Astrocyte of the cerebellum (primary cell): ENCODE measurements at places on chromosomes 5 and 9.

GRCh38 chr5:170579601-170580000, 75.8 kb downstream of the KCNIP1 start:
- DNase-seq = no peak

DNA sequence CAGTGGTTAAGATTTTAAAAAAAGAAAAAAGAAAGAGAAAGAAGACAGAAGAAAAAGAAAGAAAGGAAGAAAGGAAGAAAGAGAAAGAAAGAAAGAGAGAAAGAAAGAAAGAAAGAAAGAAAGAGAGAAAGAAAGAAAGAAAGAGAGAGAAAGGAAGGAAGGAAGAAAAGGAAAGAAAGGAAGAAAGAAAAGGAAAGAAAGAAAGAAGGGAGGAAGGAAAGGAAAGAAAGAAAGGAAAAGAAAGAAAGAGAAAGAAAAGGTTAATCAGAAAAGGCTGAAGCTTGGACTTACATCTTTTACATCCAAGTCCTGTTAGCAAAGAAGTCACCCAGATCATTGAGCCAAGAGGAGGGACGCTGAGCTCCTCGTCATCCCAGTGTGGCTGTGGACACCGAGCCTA, 70.0 kb downstream of the IRX2 start:
- DNase-seq = no peak

- no peak for DNase-seq
Observed at GRCh38 chr9:132991351-132992300, 13.1 kb downstream of the GFI1B start.

GRCh38 chr5:179836225-179837019, 15.7 kb downstream of the SQSTM1 start:
- no peak for DNase-seq

- peak; percentile 68 for DNase-seq
Observed at GRCh38 chr5:17918373-17919104, 284.3 kb downstream of the TAF11L14 start.

GRCh38 chr5:65120371-65120967, 351.7 kb downstream of the CWC27 start:
- DNase-seq = no peak

GRCh38 chr9:83964973-83965349, 15.1 kb downstream of the HNRNPK start:
- no peak for DNase-seq

GRCh38 chr5:96837303-96837702, 29.6 kb upstream of the ERAP1 start:
- no peak for DNase-seq

GRCh38 chr9:95528908-95529502, 12.2 kb upstream of the PTCH1 start:
- no peak for DNase-seq

GRCh38 chr5:90944116-90944515, 385.5 kb downstream of the ADGRV1 start:
- no peak for DNase-seq

DNA sequence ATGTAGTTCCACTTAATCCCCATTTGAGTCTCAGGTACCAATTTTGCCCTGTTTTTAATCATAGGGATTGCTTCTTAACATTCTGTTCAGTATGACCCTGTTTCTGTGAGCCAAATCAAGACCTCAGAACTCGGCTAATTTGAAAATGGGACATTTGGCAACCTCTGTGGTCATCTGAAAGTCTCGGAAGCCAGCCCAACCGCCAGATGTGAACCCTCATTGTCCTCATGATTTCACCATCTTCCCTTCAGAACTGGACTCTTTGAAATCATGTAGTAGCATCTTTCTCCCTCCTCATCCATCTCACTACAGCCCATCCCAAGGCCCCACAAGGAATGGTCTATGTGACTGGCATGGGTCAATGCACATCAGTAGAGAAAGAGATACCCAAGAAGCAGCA, 88.9 kb downstream of the S1PR3 start:
- no peak for DNase-seq

DNA sequence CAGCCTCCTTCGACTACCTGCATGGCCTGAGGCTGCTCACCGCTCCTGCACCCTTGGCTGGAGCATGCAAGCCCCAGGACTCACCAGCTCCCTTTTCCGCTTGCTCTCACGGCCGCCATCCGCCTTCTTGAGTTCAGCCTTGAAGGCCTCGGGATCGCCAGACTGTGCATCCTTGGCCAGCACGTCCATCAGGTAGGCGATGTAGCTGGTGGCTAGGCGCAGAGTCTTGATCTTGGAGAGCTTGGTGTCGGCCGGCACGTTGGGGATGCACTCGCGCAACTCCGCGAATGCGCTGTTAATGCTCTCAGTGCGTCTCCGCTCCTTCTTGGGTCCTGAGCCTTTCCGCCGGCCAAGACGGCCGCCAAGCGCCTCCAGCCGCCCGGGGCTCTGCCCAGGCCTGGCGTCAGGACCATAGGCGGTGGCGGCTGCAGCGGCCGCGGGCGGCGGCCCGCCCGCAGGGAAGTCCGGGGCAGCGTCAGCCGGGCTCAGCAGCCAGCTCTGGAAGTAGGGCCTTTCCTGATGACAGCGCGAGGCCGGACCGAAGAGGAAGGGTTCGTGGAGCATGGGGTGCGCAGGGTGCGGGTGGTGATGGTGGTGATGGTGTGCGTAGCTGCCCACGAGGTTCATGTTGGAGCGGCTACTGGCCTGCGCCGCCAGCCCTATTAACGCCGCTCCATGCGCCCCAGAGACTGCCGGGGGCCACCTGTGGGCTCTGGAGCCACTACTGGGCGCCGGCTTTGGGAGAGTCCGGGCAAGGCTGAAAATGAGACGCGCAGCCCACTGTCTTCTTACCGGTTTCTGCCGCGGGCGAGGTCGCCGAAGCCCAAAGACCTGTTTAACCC, 424 bp downstream of the HAND1 start:
- no peak for DNase-seq

DNA sequence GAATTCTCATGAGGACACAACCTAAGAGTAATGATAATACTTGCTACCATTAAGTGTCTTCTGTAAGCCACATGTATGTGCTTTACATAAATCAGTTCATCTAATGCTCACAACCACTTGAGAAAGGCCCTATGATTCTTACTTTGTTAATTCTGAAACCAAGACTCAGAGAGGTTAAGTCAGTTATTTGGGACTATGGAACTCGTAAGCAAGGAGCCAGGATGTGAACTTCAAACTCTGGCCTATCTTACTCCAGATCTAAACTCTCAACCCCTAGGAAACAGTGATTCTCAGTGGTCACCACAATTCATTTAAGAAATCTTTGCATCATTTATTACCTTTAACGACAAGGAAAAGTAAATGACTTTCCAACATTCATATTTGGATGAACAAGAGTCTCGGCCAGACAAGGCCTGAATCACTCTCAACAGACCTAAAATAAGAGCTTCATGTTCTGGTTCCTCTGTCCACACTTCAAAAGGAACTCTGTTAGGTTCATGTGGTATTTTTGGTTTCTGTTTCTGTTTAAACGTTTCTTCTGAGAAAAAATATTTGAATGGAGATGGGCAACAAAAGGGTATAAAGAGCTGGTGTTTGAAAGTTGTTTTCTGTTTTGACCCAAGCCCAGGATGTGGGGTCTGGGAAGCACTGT, 104.8 kb downstream of the LPAR1 start:
- DNase-seq = no peak

- no peak for DNase-seq
Observed at GRCh38 chr5:97531549-97531948, 348.5 kb upstream of the RIOK2 start.

GRCh38 chr9:125820100-125820804, 73.1 kb downstream of the PBX3 start:
- no peak for DNase-seq

GRCh38 chr5:146441896-146442295, 5.2 kb upstream of the TCERG1 start:
- no peak for DNase-seq

DNA sequence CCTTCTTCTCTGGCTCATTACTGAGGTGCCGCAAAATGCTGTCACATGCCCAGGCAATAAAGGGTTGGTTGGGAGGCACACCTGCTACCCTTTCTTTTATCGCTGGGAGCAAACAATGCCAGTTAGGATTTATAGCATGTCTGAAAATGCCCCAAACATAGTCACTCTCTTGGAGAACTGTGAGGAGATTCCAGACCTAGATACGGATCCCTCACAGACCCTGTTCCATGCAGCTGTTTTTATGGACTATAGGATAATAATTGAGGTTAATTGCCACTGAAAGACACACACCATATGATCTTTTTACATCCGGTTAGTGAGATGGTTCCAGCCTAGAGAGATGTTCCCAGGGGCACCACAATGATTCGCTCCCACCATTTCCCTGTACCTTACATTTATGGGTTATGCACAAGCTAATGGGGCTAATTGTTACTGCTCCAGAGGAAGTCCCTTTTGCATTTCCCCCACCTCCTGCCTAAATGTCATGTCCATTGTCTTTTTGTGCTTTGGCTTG, 318.1 kb downstream of the PIK3R1 start:
- no peak for DNase-seq

GRCh38 chr5:146081556-146081955, 23.8 kb downstream of the PLAC8L1 start:
- no peak for DNase-seq

GRCh38 chr9:76037587-76038225, 147.2 kb downstream of the PCSK5 start:
- DNase-seq = no peak

- DNase-seq = no peak
Observed at GRCh38 chr5:160660132-160660531, 191.9 kb downstream of the ATP10B start.

DNA sequence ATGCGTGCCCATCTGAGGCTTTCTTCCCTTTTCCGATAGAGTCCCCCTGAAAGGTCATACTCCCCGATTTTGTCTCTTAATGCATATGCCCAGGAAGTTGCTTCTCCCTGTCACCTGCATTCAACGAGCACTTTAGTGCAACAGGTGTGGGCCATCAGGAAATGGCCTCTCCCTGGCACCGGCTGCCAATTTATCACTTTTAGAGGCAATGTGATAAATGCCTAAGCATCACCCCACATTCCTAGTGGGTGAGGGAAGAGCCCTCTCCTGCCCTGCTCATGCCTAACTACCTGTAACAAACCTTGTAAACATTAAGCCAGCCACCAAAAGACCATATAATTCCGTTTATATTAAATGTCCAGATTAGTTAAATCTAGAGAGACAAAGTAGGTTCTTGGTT, 1.1 kb upstream of the SNAPC3 start:
- DNase-seq = no peak

GRCh38 chr9:126482361-126483044, 131.2 kb upstream of the LMX1B start:
- DNase-seq = peak; percentile 83

- peak; percentile 31 for DNase-seq
Observed at GRCh38 chr9:120839146-120839545, 3.6 kb downstream of the PSMD5 start.

DNA sequence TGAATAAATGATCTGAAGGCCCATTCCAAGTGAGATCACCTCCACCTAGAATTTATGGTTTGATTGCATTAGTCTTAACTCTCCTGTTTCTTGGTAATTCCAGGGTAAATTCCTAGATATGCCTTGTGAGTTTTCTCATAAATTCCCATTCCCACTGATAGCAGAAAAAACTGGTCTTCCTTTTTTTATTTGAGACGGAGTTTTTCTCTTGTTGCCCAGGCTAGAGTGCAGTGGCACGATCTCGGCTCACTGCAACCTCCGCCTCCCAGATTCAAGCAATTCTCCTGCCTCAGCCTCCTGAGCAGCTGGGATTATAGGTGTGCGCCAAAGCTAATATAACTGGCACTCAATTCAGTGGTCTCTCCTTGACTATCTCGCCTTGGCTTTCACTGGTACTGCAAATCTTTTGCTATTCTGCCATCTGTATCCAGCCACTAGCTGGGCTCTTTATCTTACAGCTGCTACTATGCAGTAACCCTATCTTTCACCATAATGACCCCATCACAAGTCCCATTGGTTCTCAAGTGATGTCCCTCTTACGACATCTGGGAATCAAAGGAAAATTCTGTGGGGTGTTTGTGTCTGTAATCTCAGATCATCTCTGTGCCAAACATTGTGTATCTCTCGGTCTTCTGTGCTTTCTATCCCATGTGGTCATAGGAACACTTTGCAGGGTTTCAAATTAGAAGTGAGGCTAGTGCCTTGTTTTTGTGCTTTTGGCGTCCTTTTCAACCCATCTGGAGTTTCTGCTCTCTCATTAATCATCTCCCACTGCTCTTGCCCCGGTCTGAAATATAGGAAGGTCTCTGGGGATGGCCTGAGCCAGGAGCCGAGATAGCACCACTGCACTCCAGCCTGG, 14.4 kb downstream of the HNRNPK start:
- no peak for DNase-seq

DNA sequence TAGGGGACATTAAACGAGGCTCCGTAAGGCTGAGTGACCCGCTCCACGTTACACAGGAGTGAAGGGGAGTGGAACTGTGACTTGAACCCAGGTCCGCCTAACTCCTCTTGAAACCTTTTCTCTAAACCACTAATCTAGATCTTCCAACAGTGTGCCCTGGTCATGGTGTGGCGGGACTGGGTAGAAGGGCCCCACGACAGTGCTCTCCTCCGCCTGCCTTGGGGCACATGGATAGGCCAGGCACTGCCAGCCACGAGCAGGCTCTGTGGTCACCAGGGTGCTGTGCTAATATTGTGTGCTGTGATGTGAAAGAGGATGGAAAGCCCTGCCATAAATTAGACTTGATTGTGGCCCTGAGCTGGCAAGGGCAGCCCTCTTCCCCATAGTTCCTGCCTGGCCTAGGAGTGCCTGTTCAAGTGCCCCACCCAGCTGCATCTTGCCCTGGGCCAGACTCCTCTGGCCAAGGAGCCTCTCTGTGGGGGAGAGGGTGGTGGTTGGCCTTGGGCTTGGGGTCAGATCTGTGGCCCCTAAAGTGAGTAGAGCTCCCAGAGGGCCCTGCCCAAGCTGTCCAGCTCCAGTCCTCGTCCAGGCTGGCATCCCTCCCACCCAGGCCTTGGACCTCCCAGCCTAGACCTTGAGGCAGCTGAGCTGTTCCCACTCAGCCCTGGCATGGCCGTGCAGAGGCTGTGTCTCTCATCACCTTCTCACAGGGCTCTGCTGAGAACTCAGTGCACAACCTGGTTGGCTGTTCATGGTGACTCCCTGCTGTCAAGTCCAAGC, 67.8 kb upstream of the TBC1D2 start:
- no peak for DNase-seq

GRCh38 chr5:107293541-107294210, 377.1 kb downstream of the EFNA5 start:
- DNase-seq = no peak

- DNase-seq = no peak
Observed at GRCh38 chr9:108468364-108468763, 387.4 kb downstream of the ACTL7B start.

DNA sequence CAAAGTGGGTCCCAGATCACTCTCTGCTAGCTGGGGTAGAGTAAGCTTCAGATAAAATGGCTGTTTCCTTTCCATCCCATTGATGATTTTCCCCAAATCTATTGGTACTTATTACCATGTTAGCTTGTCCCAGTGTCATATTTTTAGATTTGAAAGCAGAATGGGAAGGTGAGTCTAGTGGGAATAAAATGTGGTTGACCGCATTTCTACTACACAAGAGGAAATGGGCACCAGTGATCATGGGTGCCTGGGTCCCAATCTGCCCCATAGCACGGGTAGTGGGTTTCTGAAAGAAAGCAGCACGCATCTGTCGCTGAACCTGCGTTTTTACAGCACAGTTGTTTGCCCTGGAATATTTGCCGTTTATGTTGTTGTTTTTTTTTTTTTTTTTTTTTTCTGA, 20.1 kb downstream of the DAPK1 start:
- no peak for DNase-seq
